ENCODE measurements at places on chromosomes 11 and 22.

GRCh38 chr22:36371920-36372319 is 15.8 kb downstream of the MYH9 start:
- no peak for DNase-seq

- DNase-seq: no peak
Observed at GRCh38 chr11:133697603-133698180, 147.6 kb downstream of the SPATA19 start.

GRCh38 chr11:108206171-108206570 is 16.3 kb downstream of the NPAT start:
- DNase-seq: no peak

GRCh38 chr11:70460964-70461363 is 62.6 kb downstream of the CTTN start:
- no peak for DNase-seq

DNA sequence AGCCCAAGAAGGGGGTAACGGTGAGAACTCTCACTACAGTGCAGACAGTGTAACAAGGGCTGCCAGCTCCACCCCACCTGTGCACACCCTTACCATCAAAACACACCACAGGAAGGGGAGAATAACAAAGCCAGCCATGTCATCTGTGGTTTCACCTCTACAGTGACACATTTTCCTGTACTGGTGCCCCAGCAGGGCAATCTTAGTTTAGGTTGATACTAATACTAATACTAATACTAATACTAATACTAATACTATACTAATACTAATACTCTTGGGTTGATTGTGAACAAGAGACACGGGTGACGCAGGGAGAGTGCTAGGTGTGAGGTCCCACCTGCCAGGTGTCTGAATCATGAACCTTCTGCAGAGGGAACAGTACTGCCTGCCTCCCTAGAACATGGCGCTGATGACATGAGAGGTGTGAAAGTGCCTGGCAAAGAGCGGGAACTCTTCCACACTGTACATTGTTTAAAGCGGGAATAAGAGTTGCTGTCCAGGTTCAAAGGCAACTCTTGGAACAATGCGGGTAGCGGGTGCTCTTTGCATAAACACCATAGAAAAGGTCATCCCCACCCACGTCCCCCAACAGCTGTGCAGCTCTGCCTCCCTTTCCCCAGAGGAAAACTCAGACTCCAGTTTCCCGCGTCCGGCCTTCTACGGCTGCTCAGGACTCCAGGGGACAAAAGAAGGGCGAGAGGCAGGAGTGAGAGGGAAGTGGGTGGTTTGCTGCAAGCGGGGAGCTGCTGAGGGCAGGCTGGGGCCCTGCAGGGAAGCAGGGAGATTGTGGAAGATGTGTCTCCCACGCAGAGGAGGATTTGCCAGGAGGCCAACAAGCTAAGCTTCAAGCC is 25.0 kb upstream of the TMPRSS4 start:
- peak; percentile 86 for DNase-seq

DNA sequence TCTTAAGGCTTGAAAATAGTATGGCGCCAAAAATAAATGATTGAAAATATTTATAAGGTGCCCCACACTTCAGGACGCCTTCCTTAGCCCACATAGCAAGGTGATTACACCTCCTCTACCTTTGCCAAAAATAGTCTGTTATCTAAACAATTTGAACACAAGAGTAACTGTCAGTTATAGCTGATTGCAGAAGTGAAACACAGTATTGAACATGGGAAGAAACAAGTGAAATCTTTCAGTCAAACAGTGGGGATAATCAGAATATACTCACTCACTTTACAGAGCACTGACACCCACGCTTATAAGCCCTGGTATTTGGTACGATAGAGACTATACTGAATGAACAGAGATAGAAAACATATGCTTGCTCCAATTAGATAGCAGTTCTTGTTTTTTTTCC is 203.1 kb downstream of the RAB38 start:
- DNase-seq: no peak

GRCh38 chr11:68505596-68505995 is 45.0 kb downstream of the PPP6R3 start:
- DNase-seq: no peak

- no peak for DNase-seq
Observed at GRCh38 chr22:39149915-39150847, 2.3 kb downstream of the CBX7 start.

DNA sequence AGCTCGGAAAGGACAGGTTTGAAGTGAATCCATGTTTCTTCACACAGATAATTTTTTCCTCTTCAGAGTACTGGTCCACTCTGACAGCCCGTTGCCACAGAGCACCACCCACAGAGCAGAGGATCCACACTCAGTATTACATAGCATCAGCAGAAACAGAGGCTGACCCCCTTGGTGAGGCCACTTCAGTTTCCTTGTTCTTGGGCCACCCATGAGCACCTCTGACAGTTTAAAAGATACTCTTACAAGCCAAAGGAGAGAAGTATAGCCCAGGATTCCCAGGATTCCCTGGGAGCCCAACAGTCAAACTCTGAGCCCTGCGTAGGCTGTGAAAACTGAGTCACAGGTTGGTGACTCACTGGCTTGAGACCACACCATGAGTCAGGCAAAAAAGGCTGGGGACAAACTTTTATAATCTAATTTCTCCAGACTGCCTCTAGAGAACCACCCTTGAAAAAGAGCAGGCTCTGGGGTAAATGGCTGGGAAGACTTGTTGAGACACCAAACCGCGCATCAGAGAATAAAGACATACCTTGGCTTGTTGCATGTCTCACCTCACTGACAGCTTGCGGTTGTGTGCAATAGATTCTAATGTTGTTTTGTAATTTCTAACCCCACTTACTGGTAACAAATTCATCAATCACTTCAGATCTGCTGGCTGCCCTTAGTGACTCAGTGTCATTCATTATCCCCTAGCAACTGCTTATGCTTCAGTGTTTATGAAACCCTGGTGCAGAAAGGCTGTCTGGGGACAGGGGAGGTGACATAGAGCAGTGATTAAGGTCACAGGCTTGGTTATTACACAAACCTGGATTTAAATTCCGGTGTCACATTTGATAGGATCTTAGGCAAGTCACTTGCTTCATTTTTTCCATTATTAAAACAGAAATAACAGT is 56.9 kb upstream of the PRSS23 start:
- DNase-seq: no peak

DNA sequence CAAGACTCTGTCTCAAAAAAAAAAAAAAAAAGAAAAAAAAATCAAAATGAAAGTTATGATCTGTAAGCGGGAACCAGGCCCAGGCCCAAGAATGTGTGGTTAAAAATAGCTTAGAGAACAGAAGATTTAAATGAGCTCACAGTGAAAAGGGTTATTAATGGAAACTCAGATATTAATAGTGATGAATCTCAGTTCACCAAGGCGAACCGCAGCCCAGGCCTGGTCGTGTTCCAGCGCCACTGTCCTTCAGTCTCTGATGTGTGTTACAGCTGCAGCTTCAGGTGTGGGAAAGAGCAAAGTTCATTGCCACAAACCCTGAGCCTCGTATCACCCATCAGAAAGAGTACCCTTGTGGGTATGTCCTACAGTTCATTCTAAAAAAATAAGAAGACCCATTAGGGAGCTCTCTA is 107.1 kb downstream of the GAB2 start:
- DNase-seq: no peak
